ENCODE measurements at places on chromosomes 12 and 14. TPM values are rescaled to one million over a fixed set of nuclear protein-coding genes. Genes with fewer than 3 reads are reported as not detected.
A peak's percentile ranks its signal among the peaks of the same experiment; 100 is the strongest.

GRCh38 chr14:24639905-24640304, 5.9 kb upstream of the GZMB start:
- no peak for DNase-seq

GRCh38 chr12:85794531-85794930, 41.7 kb downstream of the RASSF9 start:
- DNase-seq, result no peak

ANO2 gene
- polyA plus RNA-seq, result not detected

CLEC2A gene
- not detected for polyA plus RNA-seq

GRCh38 chr14:38158468-38158867, 49.2 kb upstream of the SSTR1 start:
- DNase-seq, result no peak

DNA sequence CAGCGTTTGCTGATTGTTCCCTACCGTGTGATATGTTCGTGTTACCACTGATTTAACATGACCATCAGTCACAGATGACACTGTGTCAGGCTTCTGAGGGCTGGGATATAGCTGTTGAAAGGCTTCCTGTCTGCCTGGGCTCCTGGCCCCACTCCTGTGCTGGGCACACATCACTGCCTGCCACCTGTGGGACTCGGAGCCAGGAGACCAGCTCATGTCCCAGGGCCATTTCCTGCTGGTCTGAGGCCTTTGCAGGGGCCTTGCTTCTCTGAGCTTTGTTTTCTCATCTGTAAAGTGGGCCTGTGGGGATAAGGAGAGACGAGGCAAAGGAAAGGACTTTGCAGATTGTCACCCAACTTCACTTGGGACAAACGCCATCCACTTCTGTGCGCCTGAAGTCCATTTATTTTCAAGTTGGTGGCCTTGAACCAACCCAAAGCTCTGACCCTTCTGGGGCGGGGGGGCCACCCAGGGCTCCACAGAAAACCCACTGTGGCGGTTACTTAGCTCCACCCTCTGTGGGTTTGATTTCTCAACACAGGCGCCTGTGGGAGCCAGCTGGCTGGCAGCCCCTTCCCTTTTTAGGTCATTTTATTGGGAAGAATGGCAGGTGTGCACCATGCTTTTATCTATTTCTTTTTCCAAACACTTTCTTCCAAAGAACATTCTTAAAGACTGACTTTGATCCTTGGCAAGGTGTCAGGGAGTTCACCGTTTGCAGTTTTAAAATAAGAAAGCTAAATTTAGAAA, 54.1 kb downstream of the BEGAIN start:
- DNase-seq, result peak; percentile 10

PPP4R4 gene
- polyA plus RNA-seq, result 0.65 TPM

DDN gene
- polyA plus RNA-seq, result 0.04 TPM

NTS gene
- not detected for polyA plus RNA-seq

DNA sequence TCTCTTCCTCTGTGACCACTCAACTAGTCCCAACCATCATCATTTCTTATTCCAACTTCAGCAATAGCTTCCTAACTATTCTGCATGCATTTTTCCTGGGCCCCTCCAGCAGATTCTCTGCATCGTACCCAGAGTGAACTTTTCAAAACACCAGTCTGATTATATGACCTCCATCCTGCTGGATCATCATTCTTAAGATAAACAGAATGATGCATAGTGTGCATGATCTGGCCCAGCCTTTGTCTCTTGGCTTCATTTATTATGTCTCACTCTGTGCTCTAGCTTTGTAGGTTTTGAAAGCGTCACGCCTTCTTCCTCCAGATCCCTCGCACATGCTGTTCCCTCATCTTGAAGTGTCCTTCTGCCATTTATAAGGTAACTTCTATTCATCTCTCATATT, 46.3 kb upstream of the SLC38A4 start:
- no peak for DNase-seq

- no peak for DNase-seq
Measured at GRCh38 chr14:65290830-65291229, 121.7 kb upstream of the FUT8 start.

IFI27 gene
- polyA plus RNA-seq, result 1.4 TPM

DICER1 gene
- 20.7 TPM for polyA plus RNA-seq

DNA sequence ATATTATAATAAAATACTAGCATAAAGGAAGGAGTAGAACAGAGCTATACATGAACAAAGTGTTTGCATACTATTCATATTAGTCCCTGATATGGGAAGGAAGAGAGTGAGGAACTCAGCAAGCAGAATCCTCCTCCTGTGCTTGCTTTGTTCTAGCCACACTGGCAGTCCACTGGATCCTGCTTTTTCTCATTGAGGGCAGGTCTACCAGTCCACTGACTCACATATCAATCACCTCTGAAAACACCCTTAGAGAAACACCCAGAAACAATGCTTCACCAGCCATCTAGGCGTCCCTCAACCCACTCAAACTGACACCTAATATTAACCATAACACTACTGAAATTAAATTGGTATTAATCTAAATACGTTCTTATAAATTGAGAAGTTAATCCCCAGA, 1861.7 kb upstream of the SEL1L start:
- no peak for DNase-seq

DNA sequence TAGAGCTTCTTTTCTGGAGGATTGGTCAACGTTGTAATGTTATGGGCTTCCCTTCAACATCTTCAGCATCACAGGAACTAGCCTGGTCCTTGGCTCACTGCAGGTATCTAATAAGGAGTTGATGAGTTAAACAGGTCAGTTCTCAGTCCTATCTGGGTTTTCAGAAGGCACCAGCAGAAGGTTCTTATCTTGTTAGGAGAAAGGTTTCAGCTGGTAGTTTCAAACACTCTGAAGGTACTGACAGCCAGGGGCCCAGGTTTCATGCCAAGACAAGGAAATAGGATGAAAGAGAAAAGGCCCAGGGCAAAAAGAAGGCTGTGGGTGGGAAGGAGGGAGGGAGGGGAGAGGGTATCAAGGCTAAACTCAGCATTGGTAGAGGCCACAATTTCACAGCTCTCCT, 21.4 kb downstream of the TMEM229B start:
- DNase-seq, result no peak

- DNase-seq, result no peak
Measured at GRCh38 chr14:55241673-55242072, 29.5 kb upstream of the FBXO34 start.

GRCh38 chr12:116495260-116495659, 63.9 kb upstream of the MAP1LC3B2 start:
- no peak for DNase-seq

PPFIBP1 gene
- 42.5 TPM for polyA plus RNA-seq

TAS2R19 gene
- polyA plus RNA-seq, result 0.48 TPM

DNA sequence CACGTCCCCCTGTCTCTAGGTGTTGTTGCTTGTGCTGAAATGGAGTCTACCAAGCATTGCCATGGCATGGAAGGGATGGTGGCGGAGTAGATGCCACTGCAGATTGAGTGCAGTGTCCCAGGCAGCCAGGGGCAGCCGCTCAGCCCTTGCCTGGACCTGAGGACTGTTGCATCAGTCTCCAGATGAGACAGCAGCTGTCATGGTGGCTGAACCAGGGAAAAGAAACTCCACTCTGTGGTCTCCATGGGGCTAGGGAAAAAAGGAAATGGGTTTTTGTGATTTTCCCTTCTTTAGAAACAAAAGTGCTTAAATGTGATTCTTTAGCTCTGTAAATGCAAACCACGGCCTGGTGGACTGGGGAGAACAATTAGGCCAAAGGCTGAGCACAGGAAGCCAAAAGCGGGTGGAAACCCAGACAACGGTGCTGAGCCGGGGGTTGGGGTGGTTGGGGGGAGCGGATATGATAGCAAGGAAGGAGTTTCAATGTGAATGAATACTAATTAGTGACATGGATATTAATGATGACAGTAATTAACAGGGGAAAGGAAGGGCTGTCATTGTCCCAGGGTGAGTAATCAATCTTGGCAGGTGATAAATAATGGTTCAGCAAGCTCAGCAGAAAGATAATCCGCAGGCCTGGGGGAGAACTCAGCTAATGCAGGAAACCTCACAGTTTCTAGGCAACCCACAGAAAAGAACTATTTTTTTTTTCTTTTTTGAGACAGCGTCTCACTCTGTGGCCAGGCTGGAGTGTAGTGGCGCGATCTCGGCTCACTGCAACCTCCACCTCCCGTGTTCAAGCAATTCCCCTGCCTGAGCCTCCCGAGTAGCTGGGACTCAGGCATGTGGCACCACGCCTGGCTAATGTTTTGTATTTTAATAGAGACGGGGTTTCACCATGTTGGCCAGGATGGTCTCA, 442.6 kb downstream of the DPF3 start:
- DNase-seq, result no peak

GRCh38 chr14:21408147-21408546, 24.3 kb upstream of the SUPT16H start:
- DNase-seq, result no peak

DNA sequence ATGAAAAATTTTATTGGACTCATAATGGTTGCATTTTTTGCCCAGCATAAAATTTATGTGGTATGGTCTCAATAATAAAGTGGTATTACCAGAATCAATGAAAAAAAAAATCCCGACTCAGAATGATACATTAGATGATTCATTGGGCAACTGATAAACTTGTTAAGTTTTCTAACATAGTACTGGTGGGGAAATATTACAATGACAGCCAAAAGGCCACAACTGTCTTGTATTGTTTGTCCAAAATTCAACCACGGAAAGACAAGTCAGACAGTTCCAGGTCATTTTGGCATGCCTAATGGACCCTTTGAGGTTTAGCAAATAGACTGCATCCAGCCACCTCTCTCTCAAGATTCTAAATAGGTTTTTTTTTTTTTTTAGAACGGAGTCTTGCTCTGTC, 70.5 kb upstream of the TRIM9 start:
- no peak for DNase-seq

- DNase-seq, result no peak
Measured at GRCh38 chr12:5590316-5590715, 158.4 kb downstream of the NTF3 start.

DNA sequence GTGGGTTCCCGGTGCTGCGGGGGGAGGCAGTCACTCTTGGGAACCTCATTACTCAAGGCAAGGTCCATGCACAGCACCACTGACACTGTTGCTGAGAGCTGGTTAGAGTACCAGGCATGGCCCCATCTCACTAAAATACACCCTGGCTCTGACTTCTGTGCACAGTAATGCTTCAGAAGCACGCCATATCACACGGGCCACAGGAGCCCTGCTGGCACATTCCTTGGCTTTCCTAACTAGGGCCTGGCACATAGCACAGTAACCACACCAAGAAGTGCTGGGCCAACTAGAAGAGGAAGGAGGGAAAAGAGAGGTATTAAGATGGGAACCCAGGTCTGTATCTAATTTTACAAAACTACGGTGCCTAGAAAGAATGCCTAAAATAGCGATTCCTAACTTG, 13.5 kb upstream of the RAB35 start:
- no peak for DNase-seq

GRCh38 chr14:73640796-73641365, 3.9 kb upstream of the DNAL1 start:
- no peak for DNase-seq

DNA sequence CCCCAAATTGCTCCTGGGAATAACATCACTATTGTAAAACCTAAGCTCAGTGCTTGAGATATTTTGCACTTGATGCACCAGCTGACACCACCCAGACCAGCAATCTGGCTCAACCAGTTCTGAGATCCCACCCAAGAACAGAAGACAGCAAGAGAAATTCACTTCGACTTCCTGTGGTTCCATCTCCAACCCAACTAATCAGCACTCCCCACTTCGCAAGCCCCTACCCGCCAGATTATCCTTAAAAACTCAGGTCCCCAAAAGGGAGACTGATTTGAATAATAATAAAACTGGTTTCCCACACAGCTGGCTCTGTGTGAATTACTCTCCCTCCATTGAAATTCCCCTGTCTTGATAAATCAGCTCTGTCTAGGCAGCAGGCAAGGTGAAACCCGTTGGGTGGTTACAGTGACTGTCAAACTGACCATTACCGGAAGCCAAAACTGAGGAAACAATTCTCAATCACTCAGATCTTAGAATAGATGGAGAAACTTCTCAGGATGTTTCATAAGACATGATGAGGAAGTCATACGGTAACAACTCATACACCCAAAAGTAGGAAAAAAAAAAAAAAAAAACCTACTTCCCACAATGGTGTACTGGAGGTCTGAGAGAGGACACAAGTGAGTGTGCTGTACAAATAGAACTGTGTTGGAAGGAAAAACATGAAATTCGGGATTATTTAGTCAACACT, 92.4 kb downstream of the TMTC1 start:
- DNase-seq, result no peak

ARF3 gene
- polyA plus RNA-seq, result 260 TPM

MYF5 gene
- not detected for polyA plus RNA-seq

CD163L1 gene
- polyA plus RNA-seq, result 0.82 TPM

DNA sequence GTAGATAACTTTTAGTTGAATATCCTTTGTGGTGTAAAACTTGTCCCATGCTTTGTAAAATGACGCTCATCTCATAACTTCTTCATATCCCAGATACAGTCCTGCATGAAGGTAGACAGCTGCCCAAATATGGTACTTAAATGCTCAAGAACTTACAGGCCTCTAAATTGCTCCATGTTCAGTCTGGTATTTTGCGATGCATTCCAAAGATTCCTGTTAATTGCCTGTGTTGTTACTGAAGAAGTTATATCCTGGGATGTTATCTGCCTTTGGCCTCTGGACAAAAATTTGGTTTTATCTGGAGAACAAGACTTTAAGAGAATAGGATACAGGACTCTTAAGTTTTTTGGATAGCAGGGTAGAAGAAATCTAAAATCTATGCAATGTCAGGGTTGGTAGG, 473.0 kb downstream of the PCNX1 start:
- no peak for DNase-seq

DNA sequence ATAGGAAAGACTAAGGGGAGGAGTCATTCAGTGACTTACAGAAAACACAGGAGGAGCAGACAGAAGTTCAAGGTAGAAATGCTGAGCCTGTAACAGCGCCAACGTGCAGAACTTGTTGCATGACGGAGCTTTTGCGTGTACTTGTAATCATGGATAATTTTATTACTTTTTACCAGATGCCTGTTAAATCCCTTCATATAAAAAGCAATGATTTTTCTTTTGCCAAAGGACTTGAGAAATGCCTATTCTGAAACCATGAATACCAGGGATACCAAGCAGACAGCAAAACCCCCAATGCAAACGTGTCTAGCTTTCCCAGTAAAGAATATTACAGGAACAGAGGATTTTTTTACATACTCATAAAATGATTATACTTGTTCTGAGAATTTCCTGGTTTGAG, 163.6 kb upstream of the GSC start:
- no peak for DNase-seq

DNA sequence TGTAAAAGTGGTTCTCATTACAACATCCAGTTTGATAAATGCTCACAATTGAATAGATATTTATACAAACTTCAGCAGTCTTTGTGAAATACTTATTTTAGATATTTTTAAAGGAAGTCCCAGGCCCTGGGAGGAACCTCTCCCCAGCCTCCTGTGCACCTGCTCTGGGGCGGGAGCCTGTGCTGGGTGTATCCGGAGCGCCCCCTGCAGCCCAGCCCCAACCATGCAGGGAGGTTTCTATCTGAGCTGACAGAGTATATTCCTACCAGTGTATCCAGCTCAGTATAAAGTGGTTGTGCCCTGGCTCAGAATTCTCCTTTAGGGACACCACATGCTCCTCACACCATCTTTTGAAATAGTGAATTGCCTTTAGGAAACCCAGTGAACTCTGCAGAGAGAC, 851.8 kb downstream of the TMEM121 start:
- DNase-seq, result no peak

PIWIL1 gene
- polyA plus RNA-seq, result not detected

ANKS1B gene
- 0.22 TPM for polyA plus RNA-seq

ENDOU gene
- 0.10 TPM for polyA plus RNA-seq

All from AG04450 (cell line).